T1000 (cell line): ENCODE measurements at places on chromosomes 13 and 19.

DNA sequence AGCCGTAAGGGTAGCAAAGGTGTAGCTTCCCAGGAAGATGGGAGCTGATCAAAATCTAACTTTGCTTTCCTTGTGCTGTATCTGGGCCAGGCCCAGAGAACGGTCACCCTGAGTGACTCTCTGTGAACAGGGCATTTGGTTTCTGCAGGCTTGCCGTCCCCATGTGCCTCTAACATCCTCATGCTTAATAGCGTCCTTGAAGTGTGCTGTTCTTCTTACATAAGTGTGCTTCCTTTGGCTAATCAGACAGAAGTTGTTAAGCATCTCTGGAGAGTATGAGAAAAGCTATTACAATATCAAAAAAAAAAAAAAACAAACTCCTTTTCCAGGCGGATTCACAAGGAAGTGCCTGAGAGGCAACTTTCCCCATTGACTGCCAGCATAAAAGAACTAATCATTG, 503.7 kb downstream of the DIAPH3 start:
- no peak for DNase-seq

DNA sequence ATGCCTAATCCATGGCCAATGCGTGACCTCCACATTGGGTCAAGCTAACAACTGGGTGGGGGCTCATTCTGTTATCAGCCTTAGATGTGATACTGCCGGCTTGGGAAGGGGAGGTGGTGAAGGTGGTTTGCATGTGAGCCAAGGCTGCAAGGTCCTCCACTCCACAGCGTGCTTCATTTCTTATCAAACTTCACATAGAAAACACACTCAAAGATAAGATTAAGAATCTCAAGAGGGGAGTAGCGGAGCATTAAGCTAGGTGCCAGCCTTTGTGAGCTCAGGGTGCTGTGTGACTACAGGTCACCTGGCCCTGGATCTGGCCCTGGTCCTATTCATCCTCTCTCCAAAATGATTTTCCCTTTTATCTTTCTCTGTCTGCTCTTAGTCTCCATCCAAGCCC, 13.3 kb upstream of the ARGLU1 start:
- DNase-seq = no peak

DNA sequence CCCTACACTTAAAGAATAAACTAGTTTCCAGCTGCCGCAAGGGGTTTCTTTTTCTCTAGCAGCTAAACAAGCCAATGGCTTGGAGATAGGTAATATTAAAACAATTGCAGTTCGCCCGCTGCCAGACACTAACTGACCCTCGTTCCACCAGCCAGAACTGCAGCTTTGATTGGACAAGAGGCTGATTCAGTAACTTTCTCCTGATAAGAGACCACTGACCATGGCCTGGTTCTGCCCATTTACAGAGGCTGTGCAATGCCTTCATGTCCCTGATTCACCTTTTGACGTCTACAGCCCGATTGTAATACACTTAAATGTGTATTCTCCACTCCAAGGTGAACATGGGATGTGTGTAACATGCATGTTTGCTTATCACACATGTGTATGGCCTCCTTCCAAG, 12.8 kb upstream of the C19orf12 start:
- no peak for DNase-seq

DNA sequence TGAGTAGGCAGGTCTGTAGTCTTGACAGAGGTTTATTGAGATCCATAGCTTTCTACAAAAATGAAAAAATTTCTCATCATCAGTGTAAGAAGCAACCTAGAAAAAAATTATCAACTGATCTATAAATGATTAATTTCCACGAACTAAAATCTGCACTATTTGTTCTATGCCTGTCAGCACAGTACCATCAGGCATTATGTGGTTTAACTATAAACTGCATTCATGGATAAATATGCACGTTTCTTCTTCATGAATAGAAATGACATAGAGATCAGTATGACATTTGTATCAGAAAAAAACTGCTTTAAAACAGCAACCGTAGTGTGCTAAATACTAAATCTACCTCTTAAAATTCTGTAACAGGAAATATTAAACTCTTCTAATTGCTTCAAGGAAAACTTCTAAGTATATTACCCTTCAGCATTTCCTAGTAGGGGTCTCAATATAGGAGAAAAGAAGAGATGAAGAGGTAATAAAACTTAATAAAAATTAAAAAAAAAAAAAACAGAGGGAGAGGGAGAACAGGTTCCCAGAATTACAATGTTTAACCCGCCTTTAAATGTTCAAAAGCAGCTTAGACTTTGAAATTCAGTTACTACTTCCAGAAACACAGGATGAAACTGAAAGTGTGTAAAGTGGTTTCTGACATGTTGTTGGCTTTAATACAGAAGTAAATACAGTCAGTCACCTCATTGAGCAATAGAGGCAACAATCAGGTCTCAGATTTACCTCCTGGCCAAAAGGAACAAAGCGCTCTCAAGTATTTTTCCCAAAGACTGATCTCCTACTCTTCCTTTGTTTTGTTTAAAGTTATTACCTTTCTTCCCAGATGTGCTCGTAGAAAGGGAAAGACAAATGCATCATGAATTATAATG, 144.4 kb downstream of the DIAPH3 start:
- DNase-seq = no peak

- no peak for DNase-seq
Measured at GRCh38 chr13:43376596-43376995, 353.2 kb downstream of the DNAJC15 start.

DNA sequence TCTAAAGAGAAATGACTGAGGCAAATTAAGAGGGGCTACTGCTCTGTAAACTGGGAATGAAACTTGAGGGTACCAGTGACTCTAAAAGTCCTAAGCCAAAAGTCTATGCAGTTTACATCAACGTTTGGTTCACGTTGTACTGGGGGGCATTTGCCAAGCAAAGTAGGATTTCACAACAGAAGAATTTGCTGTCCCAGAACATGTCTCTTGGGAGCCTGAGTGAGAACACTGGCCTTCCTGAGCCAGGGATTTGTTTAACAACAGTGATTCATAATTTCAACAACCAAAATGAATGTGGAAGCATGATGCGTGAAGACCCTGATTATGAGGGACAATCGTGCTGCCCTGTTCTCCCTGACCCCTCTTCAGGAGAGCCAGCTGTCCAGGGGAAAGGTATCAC, 178.0 kb downstream of the OXGR1 start:
- DNase-seq = no peak

GRCh38 chr19:29543381-29543780, 17.6 kb downstream of the VSTM2B start:
- no peak for DNase-seq

DNA sequence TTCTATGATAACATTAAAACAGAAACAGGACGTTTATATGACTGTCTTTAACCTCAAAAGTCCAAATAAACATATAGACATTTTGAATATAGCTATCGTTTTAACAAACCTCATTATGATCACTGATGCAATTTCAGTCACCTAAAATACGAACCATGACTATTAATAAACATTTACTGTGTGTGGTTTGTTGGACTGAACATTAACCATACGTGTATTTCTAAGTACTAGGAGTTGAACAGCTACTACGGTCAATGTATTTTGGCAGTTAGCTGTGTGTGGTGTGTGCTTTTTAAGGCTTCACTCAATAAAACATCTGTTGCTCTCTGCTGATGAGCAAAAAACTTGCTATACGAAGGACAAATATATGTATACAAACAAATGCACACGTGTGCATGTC, 281.4 kb downstream of the ABCC4 start:
- no peak for DNase-seq

DNA sequence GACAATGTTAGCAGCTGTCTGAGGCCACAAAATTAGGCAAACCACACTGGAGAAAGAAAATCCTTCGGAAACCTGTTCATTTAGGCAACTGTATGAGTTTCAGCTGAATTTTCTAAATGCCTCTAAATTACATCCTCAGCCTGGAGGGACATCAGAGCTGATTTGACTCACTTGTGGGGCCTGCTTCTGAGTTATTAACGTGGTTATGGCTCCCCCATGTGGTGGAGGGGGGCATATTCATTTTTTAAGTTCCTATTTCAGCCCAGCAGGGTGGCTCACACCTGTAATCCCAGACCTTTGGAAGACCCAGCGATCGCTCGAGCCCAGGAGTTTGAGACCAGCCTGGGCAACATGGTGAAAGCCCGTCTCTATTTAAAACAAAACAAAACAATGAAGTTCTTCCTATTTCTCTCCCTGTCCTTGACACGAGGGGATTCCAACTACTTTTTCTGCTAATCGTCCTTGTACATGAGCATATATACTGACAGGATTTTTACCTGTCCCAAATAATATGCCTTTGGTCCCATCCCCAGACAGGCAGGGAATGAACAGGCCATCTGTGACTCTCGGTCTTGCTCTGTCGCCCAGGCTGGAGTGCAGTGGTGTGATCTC, 31.5 kb upstream of the HIF3A start:
- DNase-seq = peak; percentile 36

- DNase-seq = no peak
Measured at GRCh38 chr19:30464162-30464561, 92.0 kb downstream of the ZNF536 start.

DNA sequence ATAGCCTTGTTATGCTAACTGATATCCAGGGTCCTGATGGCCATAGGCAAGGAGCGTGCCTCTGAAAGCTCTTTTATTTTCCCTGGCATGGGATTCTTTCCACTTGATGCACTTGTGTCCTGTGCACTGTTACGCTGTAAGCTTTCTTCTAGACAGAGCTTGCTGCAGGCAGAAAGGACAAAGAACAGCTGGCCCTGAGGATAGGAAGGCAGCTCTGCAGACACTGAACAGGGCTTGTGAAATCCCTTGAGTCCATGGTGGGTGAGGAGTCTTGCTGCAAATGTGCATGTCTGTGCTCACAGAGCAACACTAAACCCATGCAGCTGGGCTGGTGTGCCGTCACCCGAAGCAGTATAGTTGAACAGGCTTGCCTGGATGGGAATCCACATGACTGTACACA, 126.6 kb downstream of the AKAP11 start:
- DNase-seq = no peak

DNA sequence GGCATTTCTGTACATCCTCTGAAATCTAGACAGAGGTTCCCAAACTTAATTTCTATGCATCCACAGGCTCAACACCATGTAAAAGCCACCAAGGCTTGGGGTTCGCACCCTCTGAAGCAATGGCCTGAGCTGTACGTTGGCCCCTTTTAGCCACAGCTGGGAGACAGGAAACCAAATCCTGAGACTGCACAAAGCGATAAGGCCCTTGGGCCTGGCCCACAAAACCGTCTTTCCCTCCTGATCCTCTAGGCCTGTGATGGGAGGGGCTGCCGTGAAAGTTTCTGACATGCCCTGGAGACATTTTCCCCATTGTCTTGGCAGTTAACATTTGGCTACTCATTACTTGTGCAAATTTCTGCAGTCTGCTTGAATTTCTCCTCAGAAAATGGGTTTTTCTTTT, 766.4 kb downstream of the GPC5 start:
- DNase-seq = no peak

- peak; percentile 11 for DNase-seq
Measured at GRCh38 chr13:113777311-113778260, 18.6 kb downstream of the TMEM255B start.

DNA sequence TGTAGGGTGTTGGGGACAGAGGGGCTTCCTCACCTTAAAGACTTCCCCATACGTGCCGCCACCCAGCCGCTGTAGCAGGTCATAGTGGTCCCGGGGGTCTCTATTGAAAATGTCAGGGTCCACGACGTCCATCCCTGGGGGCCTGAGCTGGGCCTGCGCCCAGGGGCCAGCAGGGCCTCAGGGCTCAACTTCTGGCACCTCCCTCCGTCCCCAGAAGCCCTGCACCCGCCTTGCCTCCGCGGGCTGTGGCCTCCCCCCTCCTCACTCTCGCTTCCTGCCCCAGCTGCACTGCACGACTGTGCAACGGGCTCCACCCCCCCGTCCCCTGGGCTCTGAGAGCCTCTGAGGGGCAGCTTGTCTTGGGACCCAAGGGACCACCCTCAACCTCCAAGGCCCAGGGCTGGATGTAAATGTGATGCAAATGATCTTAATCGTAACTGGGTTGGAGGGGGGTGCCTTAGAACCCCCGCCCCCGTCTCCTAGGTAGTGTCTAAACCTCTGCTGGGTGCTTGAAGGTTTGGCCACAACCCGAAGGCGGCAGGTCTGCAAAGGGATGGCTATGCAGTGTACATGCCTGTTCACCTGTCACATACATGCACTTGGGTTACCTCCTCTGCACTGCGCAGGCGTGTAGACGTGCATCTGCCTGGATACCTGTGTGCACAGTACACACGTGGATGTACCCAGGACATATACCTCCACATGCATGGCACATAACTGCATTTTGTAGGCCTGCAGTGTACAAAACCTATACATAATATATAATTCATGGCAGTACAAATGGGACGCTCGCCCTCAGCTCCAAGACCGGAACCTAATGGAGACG, at the start of gene MAP4K1:
MAP4K1 (minus strand) TSS at position 190 of the 826 bp plus-strand sequence; CDS start at position 132, 58 bp downstream.
- DNase-seq = no peak

DNA sequence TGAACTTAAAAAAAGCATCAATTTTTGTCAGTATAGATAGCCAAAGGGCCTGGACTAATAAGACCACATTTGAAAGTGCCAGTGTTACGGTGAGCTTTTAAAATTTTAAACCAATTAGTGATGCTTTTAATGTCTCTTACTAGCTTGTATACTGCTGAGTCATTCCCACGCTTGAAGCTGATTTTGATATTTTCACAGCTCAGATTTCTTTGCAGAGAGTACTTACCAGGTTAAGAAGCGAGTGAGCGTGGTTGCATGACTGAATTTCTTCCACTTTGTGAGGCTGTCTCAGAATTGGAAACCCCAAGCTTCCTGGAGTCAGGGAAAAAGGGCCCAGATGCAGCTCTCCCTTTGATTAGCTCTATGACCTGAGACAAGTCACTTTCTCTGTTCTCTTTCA, 74.5 kb upstream of the NBEA start:
- no peak for DNase-seq

GRCh38 chr19:1796395-1797142, 15.5 kb downstream of the ATP8B3 start:
- DNase-seq = no peak

DNA sequence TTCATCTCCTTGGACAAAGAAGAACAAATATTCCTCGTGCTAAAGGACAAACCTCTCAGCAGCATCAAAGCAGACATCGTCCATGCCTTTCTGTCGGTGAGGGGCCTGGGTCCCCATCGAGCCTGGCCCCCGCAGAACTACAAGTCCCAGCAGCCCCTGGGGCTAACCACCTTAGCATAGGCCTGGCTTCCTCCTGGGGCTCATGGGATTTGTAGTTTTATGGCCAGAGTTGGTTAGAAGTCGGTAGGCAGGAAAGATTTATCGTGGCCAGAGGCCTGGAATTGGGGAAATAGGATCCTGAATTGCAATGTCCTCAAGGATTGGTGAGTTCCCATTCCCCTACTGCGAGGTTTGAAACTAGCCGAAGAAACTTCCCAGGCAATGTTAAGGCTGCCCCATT, 19.6 kb downstream of the TMEM150B start:
- no peak for DNase-seq

- no peak for DNase-seq
Measured at GRCh38 chr13:65803530-65804392, 1426.4 kb downstream of the PCDH9 start.

GRCh38 chr13:50344717-50345116, 329.5 kb downstream of the KCNRG start:
- DNase-seq = no peak
